ENCODE measurements at places on chromosomes 4 and X.
A peak's percentile ranks its signal among the peaks of the same experiment; 100 is the strongest.

DNA sequence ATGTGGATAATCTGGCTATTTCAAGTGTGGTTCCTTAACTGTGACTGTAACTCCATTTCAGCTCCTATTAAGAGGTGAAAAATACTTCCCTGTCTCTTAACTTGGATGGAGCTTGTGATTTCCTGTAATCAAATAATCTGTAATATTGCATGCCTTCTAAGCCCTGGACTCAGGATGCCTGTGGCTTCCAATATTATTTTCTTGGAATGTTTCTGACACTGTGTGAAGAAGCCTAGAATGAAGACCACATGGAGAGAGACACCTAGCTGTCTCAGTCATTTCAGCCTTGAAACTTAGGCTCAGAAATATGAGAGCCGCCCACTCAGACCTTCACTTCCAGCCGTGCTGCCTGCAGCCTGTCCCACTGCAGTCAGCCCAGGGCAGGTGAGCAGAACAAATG is 544.3 kb downstream of the TRIML1 start:
- no peak for DNase-seq

DNA sequence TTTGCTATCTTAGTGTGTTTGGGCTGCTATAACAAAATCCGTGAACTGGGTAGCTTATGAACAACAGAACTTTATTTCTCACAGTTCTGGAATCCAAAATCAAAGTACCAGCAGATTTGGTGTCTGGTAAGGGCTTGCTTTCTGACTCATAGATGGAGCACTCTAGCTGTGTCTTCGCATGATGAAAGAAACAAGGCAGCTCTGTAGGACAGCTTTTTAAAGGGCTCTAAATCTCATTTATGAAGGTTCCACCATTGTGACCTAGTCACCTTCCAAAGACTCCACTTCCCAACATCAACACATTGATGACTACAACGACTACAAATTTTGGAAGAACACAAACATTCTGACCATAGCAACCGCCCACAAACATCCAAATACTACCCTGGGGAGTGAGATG is 158.6 kb upstream of the LCORL start:
- no peak for DNase-seq

DNA sequence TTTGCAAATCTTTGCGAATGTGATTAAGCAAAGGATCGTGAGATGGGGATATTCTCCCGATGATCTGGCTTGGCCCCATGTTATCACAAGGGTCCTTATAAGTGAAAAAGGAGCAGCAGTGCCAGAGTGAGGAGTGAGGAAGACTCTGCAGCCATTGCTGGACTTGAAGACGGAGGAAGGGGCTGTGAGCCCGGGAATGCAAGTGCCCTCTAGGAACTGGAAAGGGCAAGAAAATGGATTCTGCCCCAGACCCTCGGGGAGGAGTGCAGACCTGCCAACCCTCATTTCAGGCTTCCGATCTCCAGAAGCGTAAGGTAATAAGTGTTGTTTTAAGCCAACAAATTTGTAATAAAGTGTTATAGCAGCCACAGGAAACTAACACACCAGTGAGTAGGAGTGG is 76.3 kb downstream of the EVC start:
- DNase-seq: no peak

- DNase-seq: no peak
Measured at GRCh38 chr4:154506253-154506652, 14.7 kb upstream of the DCHS2 start.

- DNase-seq: peak; percentile 47
Measured at GRCh38 chr4:6268650-6269615, 717 bp upstream of the WFS1 start.

DNA sequence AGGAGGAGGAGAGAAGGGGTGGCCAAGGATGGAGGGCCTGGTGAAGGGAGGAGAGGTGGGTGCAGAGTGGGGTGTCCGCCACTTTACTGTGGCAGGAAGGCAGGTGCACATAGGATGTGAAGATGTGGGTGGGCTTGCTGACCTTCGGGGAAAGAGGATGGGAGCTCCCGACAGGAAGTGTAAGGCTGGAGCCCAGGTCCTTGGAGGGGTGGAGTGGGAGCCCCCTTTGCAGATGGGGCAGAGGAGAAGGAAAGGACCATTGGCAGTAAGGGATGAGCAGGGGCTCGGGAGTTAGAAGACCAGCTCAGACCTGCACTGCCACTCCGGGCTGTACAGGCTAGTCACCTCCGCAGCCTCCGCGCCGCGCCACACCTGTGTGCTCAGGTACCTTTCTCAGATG is 89.5 kb downstream of the EVC start:
- DNase-seq: no peak

DNA sequence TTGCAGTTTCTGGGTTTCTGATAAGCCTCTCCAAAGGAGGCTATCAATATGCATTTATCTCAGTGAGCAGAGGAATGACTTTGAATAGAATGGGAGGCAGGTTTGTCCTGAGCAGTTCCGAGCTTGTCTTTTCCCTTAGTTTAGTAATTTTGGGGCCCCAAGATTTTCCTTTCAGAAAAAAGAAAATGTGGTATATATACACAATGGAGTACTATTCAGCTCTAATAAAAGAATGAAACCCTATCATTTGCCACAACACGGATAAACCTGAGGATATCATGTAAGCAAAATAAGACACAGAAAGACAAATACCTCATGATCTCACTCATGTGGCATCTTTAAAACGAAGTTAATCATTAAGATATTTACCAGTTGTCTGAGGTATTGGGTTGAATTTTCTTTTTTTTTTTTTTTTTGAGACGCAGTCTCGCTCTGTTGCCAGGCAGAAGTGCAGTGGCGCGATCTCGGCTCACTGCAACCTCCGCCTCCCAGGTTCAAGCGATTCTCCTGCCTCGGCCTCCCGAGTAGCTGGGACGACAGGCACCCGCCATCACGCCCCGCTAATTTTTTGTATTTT is 540 bp downstream of the ZNF721 start:
- no peak for DNase-seq

- no peak for DNase-seq
Measured at GRCh38 chr4:91622925-91623602, 680.7 kb upstream of the GRID2 start.
